ENCODE measurements at places on chromosomes 6 and 20.
A peak's percentile ranks its signal among the peaks of the same experiment; 100 is the strongest.

DNA sequence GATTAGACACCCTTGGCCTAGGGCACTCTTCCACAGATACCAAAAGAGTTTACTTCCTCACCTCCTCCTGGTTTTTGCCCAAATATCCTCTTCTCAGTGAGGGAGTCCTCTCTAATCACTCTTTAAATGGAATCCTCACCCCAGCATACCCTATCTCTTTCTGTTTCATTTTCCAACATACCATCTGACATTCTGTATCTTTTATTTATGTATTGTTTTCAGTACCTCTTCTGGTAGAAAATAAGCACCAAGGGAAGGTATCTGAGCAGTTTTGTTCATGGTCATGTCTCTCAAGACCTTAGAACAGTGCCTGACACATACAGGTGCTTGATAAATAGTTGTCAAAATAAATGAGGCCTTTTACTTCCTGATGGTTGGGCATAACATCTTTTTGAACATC lies 55.1 kb downstream of the KIAA0408 start:
- DNase-seq, result no peak

DNA sequence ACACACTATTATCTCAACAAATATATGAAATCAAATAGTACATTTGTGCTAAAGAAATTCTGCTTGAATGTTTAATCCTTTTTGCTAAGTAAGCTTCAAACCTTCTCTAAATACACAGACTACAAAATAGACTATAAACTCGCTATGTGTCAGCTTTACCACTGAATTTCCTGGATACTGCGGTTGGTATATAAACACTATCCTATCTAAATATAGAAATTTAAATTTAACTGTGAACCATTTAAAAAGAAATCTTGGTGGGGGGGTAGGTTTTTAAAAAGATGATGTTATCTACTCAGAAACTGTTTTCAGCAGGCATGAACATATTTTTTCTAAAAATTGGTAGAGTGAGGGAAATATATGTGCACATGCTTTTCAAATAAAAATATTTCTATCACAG lies 306.5 kb upstream of the RUNX2 start:
- DNase-seq, result no peak

GRCh38 chr6:41920921-41921711 lies at the start of the genes BYSL and MED20:
Gene BYSL, plus strand, starts transcription at chr6:41921499. Its CDS starts 64 bp downstream, at chr6:41921563.
Gene MED20, minus strand, starts transcription at chr6:41921139. Its CDS starts 121 bp downstream, at chr6:41921018.
- DNase-seq, result peak; percentile 90

- DNase-seq, result no peak
Measured at GRCh38 chr6:153135681-153136080, 4.6 kb upstream of the RGS17 start.

DNA sequence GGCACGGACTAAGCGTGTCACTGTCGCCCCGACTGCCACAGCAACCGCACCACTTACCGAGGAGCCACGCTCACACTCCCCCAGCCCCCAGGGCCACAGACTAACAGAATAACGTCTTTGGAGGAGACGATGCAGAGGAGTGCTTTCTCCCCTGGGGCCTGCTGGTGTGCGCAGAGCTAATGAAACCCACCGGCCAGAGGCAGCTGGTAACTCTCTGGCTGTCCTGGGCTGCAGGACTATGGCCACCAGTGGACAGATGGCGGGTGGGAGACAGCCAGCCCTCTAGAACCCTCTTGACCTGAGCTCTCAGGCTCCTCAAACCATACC lies 228.0 kb downstream of the DLL1 start:
- no peak for DNase-seq

- no peak for DNase-seq
Measured at GRCh38 chr6:163113358-163113962, 301.1 kb upstream of the QKI start.

GRCh38 chr6:148455225-148455624 lies 112.6 kb downstream of the SASH1 start:
- DNase-seq, result no peak

GRCh38 chr6:168060521-168060931 lies 18.5 kb downstream of the FRMD1 start:
- DNase-seq, result no peak

- no peak for DNase-seq
Measured at GRCh38 chr6:43947860-43948259, 177.8 kb downstream of the VEGFA start.

DNA sequence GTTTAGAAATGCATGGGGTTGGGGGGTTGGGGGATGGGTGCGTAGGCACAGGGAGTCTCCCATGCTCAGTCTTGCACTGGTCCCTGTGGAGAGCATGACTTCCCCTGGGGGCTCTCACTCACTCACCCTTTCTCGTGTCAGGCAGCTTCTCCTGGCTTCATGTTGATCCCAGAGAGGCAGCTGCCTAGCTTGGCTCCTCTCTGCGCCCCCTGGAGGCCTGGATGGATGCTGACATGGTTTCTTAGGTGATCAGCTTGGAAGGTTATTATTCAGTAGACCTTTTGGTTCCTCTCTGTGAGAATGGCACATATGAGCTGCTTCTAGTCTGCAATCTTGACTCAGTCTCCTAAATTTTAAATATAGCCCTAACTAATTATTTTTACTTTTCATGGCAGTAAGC lies 109.3 kb upstream of the FAM83B start:
- no peak for DNase-seq

GRCh38 chr20:7291323-7291943 lies 523.9 kb downstream of the BMP2 start:
- DNase-seq, result no peak

DNA sequence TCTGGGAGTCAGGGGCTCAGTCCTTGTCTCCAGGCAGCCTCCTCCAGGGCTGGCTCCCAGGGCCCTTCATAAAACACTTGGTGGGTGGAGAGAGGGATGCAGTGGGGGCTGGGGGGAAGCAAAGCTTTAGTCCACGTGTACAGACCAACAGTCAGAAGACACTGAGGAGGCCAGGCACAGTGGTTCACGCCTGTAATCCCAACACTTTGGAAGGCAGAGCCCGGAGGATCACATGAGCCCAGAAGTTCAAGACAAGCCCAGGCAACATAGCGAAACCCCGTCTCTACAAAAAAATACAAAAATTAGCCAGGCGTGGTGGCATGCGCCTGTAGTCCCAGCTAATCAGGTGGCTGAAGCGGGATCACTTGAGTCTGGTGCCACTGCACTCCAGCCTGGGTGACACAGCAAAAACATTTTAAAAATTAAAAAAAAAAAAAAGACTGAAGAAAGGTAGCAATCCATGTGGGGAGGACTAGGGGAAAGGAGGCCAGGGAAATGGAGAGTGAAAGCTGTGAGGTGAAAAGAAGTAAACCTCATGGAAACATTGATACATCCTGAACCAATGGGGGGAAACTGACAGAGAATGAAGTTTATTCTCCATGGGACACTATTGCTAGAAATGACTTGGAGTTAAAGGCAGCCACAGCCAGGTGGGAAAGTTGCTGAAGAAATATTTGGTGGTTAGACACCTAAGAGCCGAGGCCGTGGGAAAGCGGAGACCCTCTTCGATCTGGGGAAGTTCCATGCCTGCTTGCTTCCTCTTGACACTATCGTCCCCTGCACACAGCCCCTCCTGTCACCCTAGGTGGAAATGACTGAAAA lies 35.4 kb downstream of the PIM1 start:
- no peak for DNase-seq

GRCh38 chr20:20597966-20598365 lies 114.5 kb downstream of the RALGAPA2 start:
- no peak for DNase-seq

DNA sequence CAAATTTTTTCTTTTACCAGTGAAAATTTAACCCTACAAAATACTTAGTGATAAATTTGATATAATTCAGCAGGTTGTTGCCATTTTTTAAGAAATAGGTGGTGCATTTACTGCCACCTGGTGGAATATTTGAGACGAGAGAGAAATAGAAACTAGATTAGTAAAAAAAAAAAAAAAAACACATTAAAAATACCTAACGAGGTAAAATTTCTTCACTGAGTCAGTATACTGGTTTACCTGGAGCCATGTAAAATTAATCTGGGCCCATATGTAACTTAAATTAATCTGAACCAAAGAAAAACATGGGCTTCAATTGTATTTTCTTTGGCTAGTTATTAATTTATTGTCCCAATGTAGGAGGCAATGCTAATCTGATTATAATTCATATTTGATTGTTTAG lies 520.8 kb downstream of the EPM2A start:
- no peak for DNase-seq

DNA sequence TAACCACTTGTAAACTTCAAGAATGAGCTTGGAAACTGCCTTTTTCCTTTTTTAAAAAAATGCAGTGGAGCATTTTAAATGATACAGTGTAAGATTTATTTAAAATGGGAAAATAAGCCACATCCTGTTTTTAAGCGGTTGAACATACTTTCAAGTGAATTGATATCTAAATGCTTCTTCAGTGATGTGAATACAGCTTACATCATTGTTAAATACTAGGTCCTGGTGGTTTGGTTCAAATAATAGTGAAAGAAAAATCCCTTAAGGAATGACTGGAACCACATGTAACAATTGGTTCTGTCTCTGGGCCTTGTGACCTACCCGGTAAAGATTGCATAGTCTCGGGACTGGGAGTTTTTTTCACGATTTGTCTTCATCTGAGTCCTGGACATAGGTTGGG lies 44.2 kb downstream of the BMP6 start:
- no peak for DNase-seq

- DNase-seq, result peak; percentile 13
Measured at GRCh38 chr20:36153736-36154699, 522 bp upstream of the EPB41L1 start.

- no peak for DNase-seq
Measured at GRCh38 chr20:44125332-44126127, 61.5 kb downstream of the JPH2 start.

DNA sequence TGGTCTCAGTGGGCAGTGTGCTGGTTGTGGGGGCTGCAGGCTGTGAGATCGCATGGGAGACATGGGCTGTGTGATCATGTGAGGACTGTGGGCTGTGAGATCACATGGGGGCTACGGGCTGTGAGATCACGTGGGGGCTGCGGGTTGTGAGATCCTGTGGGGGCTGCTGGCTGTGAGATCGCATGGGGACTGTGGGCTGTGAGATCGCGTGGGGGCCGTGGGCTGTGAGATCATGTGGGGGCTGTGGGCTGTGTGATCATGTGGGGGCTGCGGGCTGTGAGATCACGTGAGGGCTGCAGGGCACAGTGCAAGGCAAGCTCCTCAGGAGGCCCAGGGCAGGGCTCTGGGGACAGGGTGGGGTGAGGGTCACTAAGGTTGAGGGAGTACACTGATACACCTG lies 140.5 kb upstream of the CST7 start:
- no peak for DNase-seq

DNA sequence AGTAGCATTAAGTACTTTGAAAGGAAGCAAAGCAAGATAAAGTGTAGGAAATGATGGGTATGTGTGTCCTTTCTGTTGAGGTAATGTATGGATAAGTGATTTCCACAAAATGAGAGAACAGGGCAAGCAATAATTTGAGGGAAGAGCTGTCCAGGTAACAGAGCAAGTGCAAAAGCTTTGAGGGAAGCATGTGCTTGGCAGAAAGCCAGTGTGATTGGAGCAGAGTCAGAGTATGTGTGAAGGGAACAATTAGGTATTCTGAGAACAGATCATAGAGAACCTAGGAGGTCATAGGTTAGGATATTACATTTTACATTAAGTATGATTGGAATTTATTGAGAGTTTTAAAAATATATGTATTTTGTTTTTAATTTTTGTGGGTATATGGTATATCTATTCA lies 30.2 kb upstream of the MAN1A1 start:
- DNase-seq, result no peak

- DNase-seq, result no peak
Measured at GRCh38 chr6:12178521-12178920, 111.6 kb upstream of the EDN1 start.

DNA sequence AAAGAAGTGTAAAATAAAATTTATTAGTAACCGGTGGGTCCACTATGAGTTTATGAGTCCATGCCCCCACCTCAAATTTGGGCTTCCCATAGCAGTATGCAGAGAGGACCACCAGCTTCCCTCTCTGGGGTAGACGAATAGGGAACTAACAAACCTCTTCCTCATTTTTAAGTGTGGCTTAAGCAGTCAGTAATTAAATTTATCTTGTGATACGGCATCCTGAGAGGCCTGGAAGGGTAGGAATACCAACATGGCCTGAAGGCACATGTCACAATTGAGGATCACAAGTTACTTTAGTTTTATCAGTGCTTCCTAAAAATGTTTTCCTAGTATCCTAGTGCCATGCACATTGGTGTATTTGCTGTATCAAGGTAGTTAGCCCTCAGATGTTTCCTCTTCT lies 239.9 kb downstream of the HIVEP2 start:
- no peak for DNase-seq

GRCh38 chr6:140729521-140729920 lies 1355.1 kb upstream of the CITED2 start:
- no peak for DNase-seq

DNA sequence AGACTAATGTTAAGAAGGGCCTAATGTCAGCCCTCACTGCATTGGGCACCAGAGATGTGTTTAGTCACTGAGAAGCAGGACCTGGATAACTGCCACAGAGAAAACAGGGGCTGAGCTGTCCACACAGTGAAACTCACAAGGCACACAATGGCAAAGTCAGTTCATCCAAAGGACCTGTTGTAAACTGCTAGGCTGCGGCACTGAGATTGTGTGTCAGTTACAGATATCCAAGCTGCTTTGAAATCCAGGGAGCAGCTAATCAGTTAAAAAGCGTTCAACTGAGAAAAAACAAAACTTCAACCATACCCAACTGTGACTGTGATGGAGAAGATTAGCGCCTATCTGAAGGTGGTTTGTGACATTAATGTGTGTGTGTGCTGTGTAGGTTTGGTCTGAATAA lies 27.8 kb upstream of the TMEM14A start:
- DNase-seq, result no peak

DNA sequence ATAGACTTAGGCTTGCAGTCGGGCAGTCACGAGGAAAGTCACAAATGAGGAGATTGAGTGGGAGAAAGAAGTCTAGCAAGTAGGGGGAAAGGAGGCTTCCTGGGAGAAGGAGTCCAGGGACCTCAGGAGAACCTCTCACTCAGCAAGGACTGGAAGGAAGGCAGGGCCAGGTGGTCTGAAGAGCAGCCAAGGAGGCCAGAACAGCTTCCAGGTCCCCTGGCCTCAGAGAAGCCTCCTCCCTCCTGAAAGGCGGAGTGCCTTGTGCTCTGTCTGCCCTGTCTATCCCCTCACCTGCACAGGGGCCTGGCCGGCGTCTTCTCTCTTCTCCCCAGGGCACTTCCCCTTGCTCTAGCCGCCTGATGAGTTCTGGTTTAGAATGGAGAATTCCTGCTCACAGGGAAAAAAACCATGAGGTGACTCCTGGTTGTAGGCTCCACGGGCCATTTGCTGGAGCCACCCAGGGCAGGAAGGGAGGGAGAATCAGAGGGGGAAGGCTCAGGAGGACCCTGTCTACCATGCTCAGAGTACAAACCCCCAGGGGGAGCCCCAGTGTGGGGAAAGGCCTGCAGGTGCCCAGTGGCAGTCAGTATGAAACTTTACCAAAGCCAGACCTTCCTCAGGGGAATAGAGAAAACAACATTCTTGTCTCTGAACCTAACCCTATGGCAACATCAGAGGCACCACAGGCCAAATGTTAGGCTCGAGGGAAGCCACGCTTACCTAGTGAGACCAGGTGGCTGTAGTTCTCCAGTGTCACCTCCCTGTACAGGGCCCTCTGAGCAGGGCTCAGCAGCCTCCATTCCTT lies 11.2 kb downstream of the ZNF337 start:
- DNase-seq, result no peak

GRCh38 chr6:157291356-157291755 lies 32.0 kb downstream of the TMEM242 start:
- no peak for DNase-seq

GRCh38 chr6:41846666-41847237 lies 48.4 kb downstream of the USP49 start:
- DNase-seq, result peak; percentile 35

GRCh38 chr6:45915780-45916468 lies 99.7 kb downstream of the CLIC5 start:
- no peak for DNase-seq
